ELR (cell line): ENCODE measurements at places on chromosomes 16 and 17.

- no peak for DNase-seq
Measured at GRCh38 chr17:79490530-79490929, 120.3 kb downstream of the RBFOX3 start.

- DNase-seq, result no peak
Measured at GRCh38 chr17:74452841-74453661, 13.4 kb upstream of the CD300A start.

GRCh38 chr17:31564291-31564690 lies 172.8 kb downstream of the RAB11FIP4 start:
- no peak for DNase-seq

GRCh38 chr17:28131599-28131998 lies 89.1 kb downstream of the NLK start:
- DNase-seq, result peak; percentile 12

GRCh38 chr16:6725634-6726331 lies 606.9 kb upstream of the RBFOX1 start:
- no peak for DNase-seq
